Right ventricle myocardium superior (tissue), 1 donor: ENCODE measurements at places on chromosomes 12 and 14.
A peak's percentile ranks its signal among the peaks of the same experiment; 100 is the strongest.

GRCh38 chr12:126191031-126191891 is 1126.0 kb downstream of the AACS start:
- peak; percentile 40 for DNase-seq

- no peak for DNase-seq
These were observed 190.2 kb downstream of the FSCB start for GRCh38 chr14:44316647-44317440.

DNA sequence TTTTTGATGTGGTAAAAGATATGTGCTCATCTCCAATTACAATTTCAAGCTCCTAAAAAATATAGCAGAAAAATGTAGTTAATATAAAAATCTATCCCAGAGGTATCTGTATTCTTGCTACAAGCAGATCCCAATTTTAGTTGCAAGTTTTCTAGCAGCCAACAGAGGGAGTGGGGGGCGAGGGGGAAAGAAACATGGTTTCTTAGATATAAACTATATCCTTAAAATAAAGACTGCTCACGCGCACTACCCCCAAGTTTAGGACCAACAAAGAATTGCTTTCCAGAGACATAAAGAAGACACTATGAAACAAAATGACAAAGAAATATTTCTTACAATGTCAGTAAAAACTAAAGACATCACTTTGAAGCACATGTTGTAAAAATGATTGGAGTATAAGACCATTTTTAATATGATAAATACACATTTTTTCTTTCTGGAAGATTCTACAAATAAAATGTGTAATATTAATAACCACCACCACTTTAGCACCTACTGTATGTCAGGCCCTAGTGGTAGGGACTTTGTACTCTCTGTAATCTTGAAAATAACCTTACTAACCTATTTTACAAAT is 5.4 kb downstream of the MAGOHB start:
- no peak for DNase-seq

DNA sequence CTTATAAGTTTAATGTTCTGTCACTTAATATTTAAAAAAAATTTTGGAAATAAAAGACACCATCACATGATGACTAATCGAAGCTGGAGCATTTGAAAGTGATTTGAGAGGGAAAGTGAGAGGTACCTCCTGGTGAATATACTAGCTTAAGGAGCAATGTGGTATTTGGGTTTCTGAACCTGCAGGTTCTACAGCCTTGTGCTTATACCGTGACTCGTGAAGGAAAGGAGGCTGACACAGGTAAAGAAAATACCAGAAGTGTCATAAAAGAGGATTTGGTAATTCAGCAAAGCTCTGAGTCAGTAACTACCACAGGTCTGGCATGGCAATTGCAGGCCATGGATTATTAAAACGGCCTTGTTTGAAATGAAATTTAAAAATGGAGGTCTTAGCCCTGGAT is 151.0 kb downstream of the SLC38A4 start:
- DNase-seq, result no peak

DNA sequence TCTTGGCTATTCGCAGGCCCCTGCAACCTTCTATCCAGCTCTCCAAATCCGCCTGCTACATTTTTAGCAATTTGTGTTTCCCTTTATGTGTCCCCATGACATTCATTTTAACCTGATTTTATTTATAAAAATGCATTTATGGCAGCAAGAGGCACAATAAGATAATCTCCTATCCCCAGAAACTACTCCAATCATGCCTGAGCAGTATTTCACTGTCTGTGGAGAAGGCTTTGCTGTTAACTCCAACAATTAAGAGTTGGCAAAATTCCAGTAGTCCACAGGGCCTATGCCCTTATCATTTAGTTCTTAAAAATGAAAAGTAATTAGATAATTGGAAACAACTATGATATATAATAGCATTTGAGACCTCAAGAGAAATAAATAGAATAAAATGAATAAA is 462.4 kb downstream of the TRHDE start:
- no peak for DNase-seq

DNA sequence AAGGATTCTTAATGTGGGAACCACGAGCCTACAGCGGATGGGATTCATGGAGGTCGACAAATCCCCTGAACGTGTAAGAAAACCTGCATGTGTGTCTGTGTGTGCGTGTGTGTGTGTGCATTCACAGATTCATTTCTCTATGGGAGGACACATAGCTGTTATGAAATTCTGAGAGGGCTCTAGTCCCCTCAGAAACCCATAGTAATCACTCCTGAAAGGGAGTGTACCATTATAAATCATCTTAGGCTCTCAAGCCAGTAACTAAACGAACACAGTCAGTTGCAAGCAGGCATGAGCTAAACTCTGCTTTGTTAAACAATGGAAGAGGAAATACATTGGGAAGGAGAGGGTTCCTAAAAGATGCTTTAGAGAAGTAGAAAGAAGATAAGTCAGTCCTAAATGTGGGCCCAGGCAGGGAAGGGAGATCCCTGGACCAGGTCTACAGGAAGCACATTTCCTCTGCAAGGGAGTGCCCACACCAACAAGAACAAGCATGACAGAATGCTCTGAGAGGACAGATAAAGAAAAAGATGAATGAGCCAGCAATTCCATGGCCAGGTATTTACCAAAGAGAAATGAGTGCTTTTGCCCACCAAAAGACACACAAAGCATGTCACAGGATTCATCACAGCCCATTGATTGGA is 91.3 kb downstream of the ITPR2 start:
- no peak for DNase-seq

- DNase-seq, result peak; percentile 12
These were observed 340.5 kb downstream of the TMEM121 start for GRCh38 chr14:105866841-105867321.

DNA sequence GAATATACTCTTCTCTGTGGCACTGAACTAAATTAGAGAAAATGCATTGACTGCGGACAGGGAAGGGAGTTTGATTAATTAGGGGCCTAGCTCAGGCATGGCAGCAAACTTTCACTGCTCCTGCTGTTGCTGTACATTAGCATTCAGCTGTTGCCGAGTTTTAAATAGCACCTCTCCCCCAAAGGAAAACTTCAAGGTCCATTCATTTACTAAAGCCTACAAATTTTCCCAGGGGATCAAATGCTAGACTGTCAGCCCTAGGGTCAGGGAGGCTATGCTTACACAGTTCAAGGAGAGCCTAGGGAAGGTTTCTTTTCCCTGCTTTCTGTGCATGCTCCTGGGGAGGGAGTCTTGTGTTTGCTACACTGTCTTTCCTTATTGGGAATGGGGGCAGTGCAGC is 60.0 kb upstream of the GZMB start:
- no peak for DNase-seq

DNA sequence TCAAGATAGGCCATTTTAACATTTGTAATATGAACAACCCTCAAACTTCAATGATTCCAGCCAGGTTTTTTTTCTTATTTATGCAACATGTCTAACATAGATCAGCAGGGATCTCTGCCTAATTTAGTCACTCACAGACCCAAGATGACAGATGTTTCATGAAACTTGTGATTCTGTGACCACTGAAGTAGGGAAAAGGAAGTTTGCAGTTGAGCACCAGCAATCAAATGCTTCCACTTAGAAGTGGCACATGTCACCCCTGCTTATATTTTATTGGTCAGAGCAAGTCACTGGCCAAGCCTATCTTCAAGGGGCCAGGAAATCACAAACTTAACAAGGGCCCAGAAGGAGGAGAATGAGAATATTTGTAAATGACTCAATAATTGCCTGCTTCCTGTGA is 150.6 kb downstream of the BCAT1 start:
- DNase-seq, result no peak

DNA sequence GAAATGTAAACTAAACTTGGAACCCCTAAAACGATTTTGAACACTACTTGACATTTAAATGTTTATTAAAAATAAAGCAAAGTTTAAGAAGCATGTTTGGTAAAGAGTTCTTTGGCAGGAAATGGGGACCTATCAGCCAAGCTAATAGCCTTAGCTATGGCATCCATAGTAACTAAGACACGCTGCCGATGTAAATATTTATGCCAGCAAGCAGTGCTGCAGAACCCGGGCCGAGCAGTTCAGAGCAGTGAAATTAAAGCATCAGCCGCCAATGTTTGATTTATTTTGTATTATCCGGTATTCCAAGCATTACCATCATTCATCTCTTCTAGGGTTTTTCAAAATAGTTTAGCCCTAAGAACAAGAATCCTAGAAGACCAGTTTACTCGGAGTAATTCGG is 61.6 kb downstream of the PPP2R5C start:
- DNase-seq, result no peak

GRCh38 chr14:59317798-59318505 is 129.5 kb downstream of the DAAM1 start:
- DNase-seq, result no peak

- DNase-seq, result no peak
These were observed 150.0 kb upstream of the SYT10 start for GRCh38 chr12:33589576-33590114.
